Gastroesophageal sphincter (tissue), 4 donors: ENCODE measurements at places on chromosomes 5 and 9. TPM values are rescaled to one million over a fixed set of nuclear protein-coding genes. Genes with fewer than 3 reads are reported as not detected.

DNA sequence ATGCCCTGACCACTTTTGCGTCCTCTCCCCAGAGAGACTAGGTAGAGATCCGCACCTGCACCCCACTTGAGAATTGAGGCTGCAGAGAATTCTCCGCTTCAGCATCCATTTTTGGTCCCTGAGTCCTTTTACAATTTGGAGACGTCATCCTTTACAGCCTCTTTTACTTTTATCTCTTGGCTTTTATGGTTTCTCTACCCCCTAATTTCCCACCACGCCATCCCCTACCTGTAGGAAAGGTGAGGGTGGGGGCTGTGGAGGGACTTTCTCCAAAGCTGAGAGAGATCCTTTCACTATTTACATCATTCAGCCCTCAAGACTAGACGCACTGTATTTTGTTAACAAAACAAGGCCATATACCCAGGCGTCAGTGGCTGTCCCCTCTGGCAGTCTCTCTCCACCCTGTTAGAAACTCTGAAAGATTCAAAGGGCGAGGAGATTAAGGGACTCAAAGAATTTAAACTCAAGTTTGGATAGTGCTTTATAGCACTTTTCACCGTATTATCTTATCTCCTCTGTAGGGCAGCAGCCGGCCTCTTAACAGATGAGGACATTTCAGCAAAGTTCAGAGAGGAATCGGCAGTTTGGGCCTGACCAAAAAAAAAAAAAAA lies 1.7 kb downstream of the MSX2 start:
- no peak for ATAC-seq
- peak overlapping the region; percentile 73 for H3K4me3 ChIP-seq
- peaks cover 93% of the 10 kb centered on the region for H3K27me3 ChIP-seq

- no peak overlapping the region for H3K4me3 ChIP-seq
- H3K27me3 ChIP-seq, result no peaks in the 10 kb centered on the region
- no peak overlapping the region for H3K27ac ChIP-seq
- no peak for ATAC-seq
These were observed 169.6 kb upstream of the GNA14 start for GRCh38 chr9:77817590-77818311.

SLC36A3 gene
- not detected for total RNA-seq

- H3K4me3 ChIP-seq, result no peak overlapping the region
- peak; percentile 45 for ATAC-seq
- no peaks in the 10 kb centered on the region for H3K27me3 ChIP-seq
- H3K27ac ChIP-seq, result peak overlapping the region; percentile 53
These were observed 23.9 kb downstream of the CLTA start for GRCh38 chr9:36214571-36214970.

- peaks cover 3% of the 10 kb centered on the region for H3K27me3 ChIP-seq
- H3K4me1 ChIP-seq, result no peaks in the 10 kb centered on the region
- no peaks in the 10 kb centered on the region for H3K36me3 ChIP-seq
- no peak for ATAC-seq
These were observed 267.8 kb downstream of the MAT2B start for GRCh38 chr5:163773226-163773625.

DNA sequence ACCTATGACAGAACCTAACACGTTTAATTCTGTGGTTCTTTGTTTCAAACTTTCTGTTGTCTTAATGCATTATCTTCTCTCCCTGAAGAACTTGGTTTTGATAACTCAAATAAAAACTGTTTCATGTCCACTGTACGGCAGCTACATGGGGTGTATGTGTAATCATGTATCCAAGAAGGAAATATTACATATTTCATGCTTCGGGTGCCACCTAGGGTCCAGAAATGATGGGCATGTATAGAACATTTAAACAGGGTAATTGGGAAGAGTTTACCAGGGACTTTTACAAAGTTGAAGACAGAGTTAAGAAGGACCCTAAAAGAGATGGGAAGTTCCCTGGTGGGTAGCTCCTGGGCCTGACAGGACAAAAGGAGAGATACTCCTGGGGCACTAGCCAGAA lies 291.3 kb downstream of the FBXL7 start:
- no peak overlapping the region for H3K4me3 ChIP-seq
- H3K27me3 ChIP-seq, result no peaks in the 10 kb centered on the region
- no peak overlapping the region for H3K27ac ChIP-seq
- ATAC-seq, result no peak

SOX30 gene
- total RNA-seq, result 0.16 TPM

SLC9A3 gene
- 2.6 TPM for total RNA-seq

RORB gene
- 0.45 TPM for total RNA-seq
